RPMI8226 (cell line): ENCODE measurements at places on chromosomes 7 and 10.

- no peak for DNase-seq
Observed at GRCh38 chr7:92797693-92798092, 38.7 kb downstream of the CDK6 start.

- DNase-seq: no peak
Observed at GRCh38 chr10:15695852-15696251, 23.9 kb downstream of the ITGA8 start.

- no peak for DNase-seq
Observed at GRCh38 chr7:151424799-151425198, 15.0 kb upstream of the WDR86 start.

- no peak for DNase-seq
Observed at GRCh38 chr10:61464461-61465170, 11.4 kb upstream of the TMEM26 start.

DNA sequence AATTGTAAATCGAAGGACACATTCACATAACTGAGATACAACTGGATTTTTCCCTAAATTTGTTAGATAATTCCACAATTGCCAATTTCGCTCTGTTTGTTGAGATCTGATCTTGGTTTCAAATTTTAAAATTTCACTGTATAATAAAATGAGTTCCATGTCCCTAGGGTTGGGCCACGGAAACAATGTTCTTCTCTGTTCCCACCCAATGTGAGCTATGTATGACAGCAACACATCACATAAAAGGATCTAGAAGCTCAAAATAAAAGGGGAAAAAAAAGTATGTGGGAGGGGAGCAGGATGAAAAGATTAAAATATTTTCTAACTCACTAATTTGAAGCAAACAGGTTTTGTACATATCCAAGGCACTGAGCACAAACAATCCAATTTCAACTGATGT, 287.8 kb upstream of the MKLN1 start:
- no peak for DNase-seq

DNA sequence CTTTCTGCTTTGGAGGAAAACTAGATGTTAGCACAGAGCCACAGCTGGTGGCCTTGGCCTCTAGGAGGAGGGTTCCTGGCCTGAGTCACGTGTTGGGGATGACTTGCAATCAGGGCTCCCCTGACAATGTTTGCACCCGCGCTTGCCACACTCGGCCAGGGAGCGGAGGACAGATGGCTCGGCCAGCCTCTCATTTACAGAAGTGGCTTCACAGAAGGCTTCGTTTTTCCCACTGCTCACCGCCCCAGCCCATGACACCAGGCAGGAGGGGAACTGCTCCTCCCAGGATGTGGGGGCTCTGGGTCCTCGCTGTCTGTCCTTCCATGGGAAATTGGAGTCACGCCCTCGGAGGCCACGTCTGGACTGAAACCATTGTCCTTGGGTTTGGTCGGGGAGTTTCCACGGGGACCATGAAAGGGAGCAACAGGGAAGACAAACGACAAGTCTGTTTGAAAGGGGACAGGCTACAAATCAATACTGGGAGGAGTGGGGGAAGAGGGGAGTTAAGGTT, 49.6 kb upstream of the UBE3C start:
- no peak for DNase-seq

- no peak for DNase-seq
Observed at GRCh38 chr7:119010635-119011034, 786.1 kb downstream of the ANKRD7 start.

- no peak for DNase-seq
Observed at GRCh38 chr7:95441042-95441823, 6.4 kb upstream of the PON2 start.
